ENCODE measurements at places on chromosomes 6 and 20.

GRCh38 chr20:48850257-48850976, 22.6 kb upstream of the PREX1 start:
- no peak for DNase-seq

DNA sequence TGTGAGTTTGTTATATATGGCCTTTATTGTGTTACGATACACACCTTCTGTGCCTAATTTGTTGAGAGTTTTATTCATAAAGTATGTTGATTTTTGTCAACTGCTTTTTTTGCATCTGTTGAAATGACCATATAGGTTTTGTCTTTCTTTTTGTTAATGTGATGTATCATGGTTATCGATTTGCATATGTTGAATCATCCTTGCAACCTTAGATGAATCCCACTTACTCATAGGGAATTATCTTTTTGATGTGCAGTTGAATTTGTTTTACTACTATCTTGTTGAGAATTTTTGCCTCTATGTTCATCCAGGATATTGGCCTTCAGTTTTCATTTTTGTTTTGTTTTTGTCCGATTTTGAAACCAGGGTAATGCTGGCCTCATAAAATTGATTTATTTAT, 45.7 kb upstream of the TPD52L1 start:
- no peak for DNase-seq

- no peak for DNase-seq
Observed at GRCh38 chr20:62051144-62051543, 14.5 kb downstream of the TAF4 start.

DNA sequence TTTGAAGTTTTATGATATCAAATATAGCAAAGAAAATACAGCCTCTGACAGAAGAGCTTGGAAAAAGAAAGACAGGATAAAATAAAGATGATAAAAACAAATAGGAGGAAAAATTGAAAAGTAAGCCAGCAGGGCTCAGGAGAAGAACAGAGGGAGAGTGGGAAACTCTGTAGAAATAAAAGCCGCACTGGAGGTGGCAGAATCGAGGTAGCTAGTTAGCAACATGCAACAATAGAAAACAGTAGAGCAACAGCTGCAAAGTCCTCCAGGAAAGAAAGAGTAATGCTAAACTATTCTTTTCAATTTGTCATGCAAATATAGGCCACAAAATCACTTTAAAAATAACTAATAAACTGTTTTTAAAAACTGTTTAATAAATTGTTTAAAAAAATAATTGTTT, 28.8 kb downstream of the HBS1L start:
- no peak for DNase-seq

All from mucosa of descending colon (tissue), 3 donors.